NCI-H460 (cell line): ENCODE measurements at places on chromosomes 7 and 10. TPM values are rescaled to one million over a fixed set of nuclear protein-coding genes. Genes with fewer than 3 reads are reported as not detected.

Gene OR13A1
- total RNA-seq: not detected in 2 replicates

Gene ARF5
- 104 and 112 TPM in 2 replicates for total RNA-seq

Gene OR2A12
- total RNA-seq: not detected in 2 replicates

Gene IGF2BP3
- 78.9 and 85.4 TPM in 2 replicates for total RNA-seq

Gene ADCY1
- 1.5 and 2.3 TPM in 2 replicates for total RNA-seq

DNA sequence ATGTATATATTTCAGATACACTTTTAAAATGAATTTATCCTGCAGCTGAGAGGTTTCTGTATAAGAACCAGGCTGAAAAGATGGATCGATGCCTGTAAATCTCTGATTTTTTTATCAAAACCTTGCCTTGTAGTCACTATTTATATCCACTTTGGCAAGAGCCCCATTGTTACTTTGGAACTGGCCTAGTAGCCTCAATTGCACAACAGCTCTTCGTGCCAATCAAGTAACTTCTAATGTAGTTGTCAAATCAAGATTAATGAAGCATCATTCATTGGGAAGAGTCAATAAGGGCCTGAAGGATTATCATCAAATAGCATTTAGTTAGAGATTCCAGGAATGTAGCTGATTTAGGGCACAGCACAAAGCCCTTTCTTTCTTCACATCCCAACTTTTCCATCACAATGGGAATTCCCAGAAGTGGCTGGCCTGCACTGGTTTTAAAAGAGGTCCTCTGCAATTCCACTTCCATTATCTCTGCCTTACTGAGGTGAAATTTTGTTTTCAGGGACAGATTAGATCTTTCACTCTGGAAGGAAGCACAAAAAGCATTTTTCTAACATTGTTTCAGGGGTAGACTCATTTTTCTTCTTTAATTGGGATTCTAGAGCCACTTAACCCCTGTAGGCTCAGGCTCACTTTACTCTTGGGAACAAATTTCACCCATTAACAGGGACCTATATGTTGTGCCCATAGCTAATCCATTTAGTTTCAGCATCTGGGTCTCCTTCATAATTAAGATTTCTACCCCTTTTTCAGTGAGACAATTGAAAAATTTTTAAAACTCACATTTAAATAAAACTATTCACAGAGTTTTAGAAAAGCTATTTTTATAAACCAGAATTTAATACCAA, 97.8 kb downstream of the CALCR start:
- DNase-seq: no peak

- DNase-seq: no peak
These were observed 58.9 kb downstream of the CFAP46 start for GRCh38 chr10:132883391-132883881.

- no peak for DNase-seq
These were observed 103.0 kb downstream of the LCOR start for GRCh38 chr10:96935148-96935547.

- DNase-seq: no peak
These were observed 192.5 kb upstream of the PPP2R2D start for GRCh38 chr10:131708225-131708880.
